ENCODE measurements at places on chromosomes 4 and X.
A peak's percentile ranks its signal among the peaks of the same experiment; 100 is the strongest.

DNA sequence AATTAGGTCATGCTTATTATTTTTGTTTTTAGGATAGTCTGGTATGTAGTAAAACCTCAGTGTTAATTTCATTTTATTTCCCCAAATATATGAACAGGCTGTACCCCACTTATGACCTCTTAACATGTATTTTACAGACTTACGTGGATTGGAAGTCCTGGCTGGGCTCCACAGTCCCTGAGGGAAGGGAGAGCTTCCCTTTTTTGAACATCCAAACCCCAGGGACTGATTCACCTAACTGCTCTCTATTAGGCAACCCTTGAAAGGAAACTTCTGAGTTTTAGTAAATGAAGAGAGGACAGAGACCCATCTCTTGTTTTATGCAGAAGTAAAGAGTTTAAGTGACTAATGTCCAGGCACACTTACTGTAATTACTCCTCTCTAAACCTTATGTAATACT, 233.1 kb upstream of the SPRY1 start:
- DNase-seq: no peak

- DNase-seq: no peak
Observed at GRCh38 chr4:138562544-138562991, 320.4 kb upstream of the SLC7A11 start.

DNA sequence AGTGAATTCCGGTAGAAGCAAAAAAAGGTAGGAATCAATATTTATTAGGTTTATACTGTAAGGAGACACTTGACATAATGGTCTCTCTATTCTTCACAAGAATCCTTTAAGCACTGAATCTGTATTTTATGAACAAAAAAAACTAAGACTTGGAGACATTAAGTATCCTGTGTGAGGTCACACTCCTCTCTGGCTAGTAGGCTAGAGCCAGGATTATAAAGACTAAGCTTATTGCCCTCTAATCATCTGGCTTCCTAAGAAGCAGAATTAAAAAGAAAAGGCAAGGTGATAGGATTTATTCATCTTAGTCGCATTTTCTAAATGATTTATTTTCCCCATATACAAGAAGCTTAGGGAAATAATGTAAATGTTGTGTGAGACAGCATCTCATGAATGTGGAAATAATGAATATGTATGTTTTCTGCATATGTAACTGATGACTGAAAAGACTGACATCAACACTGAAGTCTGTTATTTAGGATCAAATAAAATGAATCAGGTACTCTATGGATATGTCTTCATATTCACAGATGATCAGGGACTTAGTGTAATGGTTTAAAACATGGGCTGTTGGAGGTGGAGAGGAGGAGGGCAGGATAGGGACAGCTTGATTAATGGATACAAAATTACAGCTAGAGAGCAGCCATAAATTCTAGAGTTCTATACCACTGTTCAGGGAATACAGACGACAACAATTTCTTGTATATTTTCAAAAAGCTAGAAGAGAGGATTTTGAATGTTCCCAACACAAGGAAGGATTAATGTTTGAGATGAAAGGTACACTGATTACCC, 30.4 kb upstream of the PRKG2 start:
- no peak for DNase-seq

DNA sequence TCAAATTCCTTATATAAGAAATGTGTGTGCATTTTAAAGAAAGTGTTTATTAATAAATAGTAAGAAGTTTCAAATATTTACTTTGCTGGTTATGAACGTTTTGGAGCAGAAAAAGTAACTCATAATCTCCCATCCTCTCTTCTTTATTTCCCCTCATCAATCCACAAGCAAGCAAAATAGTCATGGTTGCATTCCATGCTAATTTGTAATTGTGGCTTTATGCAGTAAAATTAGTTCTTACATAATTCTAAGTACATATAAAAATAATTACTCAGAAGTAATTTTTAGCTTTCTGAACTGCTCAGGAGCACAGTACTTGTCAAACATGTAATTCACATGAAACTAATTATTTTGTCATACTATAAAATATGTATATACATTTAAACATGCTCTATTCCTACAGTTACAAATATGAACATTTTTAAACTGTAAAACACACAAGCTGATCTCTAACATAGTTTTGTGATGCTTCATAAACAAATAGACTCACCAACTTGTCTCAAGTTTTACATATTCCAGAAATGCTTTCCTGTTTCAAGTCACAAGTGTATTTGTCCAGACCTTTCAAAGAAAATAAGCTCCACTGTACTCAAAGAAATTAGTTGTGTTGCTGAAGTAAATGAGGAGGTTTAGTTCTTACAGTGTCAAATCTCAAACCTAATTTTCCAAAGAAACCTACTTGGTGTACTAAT, 218.9 kb downstream of the PABPC4L start:
- no peak for DNase-seq

GRCh38 chr4:81850701-81851100, 379.0 kb upstream of the RASGEF1B start:
- DNase-seq: no peak

DNA sequence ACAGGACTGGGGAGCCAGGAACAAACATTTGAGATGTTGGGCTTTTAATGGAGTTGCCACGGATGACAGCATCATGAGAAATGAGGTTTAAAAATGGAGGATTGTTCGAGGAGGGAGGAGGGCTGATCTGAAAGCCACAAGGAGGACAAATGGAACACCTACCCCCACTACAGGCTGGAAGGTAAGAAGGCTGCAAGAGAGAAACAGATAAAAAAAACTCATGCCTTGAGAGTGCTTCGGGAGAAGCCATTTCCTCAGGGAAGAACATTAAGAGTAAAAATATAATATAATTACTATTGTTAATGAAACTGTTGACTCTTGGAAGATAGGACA, 119.5 kb upstream of the MAP9 start:
- DNase-seq: no peak

GRCh38 chrX:108945883-108946523, 209.6 kb upstream of the IRS4 start:
- no peak for DNase-seq

DNA sequence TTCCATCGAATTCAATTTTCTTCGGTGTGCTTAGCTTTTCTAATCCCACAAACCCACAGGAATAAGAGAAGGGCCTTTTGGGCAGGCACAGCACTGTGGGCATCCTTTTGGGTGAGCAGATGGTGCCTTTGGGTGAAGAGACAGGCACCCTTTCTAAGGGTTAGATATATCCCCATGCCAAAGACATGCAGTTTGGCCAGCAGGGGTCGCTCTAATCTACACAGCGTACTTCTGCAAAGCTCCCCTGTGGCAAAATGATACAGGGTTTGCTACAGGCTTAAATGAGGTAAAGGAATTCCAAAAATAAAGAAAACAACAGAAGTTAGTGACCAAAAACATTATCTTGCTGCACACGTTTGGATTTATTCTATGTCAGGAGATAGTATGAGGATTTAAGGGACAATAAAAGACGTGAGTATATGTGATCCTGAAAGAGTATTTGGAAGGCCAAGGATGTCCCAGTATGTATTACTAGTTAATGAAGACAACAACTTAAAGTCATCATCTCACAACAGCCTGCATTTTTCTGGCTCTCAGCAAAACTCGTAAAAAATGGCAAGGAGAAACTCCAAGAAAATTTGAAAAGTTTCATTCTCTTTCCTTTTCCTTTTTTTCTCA, 49.5 kb downstream of the PHEX start:
- DNase-seq: peak; percentile 67

DNA sequence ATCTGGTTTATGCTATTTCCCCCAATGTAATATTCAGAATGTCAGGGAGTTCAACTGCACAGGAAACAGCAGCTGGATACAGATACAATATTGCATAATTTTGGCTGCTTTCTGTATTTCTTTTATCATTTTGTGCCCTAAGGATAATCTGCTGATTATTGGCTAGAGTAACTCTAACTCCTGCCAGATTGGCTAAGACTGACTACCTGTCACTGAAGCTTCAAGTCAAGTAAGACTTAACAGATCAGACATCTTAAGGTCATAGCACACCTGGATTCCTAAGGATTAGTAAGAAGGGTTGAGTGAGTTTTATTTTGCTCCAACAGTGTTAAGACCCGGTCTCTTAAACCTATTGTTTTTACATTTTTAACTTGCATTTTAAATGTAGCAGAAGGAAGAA, 136.8 kb downstream of the KLF8 start:
- DNase-seq: no peak

GRCh38 chr4:170229006-170229405, 139.2 kb upstream of the AADAT start:
- DNase-seq: no peak

- DNase-seq: peak; percentile 5
Observed at GRCh38 chr4:8587469-8588195, 4.9 kb upstream of the CPZ start.

GRCh38 chrX:18983666-18984380, at the start of gene PHKA2:
Gene PHKA2 (minus strand): TSS chrX:18984114. CDS start chrX:18983932, 182 bp downstream.
- peak; percentile 58 for DNase-seq

DNA sequence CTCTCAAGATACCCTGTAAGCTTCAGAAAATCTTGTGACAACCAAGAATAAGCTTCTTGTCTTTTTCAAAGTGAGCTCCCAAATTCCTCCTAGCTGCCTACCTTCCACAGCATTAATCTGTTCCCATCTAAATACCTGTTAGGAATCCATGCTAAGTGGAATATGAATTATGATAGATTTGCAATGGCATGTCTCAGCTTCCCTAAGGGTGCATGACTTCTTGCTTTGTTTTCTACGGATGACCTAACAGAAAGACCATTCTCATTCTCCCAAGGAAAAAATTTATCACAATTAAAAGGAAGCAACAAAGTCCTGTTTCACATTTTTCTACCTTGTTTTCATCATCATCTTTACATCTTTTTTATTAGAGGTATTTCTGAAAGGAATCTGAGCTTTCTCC, 532.7 kb downstream of the GRXCR1 start:
- DNase-seq: no peak

- no peak for DNase-seq
Observed at GRCh38 chrX:17495052-17495451, 120.1 kb downstream of the NHS start.

DNA sequence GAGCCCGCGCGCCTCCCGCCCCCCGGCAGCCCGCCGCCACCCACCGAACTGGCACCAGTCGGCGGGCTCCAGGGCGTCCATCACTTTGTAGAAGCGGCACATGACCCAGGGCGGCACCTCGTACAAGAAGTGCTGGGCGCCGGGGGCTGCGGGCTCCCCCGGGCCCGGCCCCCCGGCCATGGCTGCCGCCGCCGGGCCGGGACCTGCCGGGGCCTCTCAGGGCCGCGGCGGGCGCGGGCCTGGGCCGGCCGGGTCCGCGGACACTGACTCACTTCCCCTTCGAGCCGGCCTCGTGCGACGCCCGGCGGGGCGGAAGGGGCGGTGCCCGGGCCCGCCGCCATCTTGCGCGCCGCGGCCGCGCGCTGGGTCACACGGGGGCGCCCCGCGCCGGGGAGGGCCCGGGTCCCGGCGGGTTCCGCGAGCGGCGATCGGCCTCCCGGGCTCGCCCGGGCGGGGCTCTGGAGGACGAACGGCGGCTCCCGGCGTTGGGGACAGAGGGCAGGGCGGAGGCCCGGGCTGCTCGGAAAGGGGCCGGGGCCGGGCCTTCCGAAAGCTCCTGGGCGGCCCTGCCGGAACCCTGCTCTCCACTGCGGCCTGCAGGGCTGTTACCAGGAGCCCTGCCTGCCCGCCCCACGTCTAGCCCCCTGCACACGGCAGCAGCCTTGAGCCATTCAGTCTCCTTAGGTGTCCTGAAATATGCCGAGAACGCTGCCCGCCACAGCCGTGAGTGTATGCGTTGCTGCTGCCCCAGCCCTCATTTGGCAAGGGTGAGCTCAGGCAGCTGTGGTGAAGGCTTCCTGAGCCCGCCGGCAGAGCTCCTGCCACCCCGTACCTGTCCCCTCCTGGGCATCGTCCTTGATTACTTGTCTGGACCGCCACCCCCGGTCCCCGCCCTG, at the start of gene IRAK1:
IRAK1 (minus strand) TSS at position 270 of the 896 bp plus-strand sequence; CDS start at position 180, 90 bp downstream.
- peak; percentile 34 for DNase-seq

- DNase-seq: no peak
Observed at GRCh38 chr4:13876940-13877339, 249.4 kb upstream of the BOD1L1 start.

DNA sequence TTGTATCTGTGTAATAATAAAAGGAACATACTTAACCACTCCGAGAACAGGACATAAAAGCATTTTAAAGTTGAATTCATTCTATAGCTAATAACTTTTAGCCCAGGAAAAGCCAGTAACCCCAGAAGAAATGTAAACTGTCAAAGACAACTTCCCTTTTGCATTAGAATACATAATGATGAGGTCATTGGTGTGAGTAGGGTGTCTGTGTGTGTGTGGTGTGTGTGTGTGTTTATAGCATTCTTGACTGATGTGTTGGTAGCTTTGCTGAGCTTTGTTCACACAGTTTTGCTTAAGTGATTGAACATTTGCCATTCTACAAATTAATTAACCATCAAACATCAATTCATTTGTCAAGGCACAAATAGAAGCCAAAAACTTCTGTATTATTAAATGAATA, 559.6 kb downstream of the ARAP2 start:
- no peak for DNase-seq

GRCh38 chr4:77193511-77194102, 36.6 kb downstream of the CCNG2 start:
- peak; percentile 84 for DNase-seq

GRCh38 chrX:149370097-149370496, 135.0 kb downstream of the IDS start:
- DNase-seq: no peak

GRCh38 chrX:91389026-91389425, 45.6 kb upstream of the PABPC5 start:
- no peak for DNase-seq

- peak; percentile 58 for DNase-seq
Observed at GRCh38 chrX:138756234-138756633, 44.7 kb upstream of the FGF13 start.

DNA sequence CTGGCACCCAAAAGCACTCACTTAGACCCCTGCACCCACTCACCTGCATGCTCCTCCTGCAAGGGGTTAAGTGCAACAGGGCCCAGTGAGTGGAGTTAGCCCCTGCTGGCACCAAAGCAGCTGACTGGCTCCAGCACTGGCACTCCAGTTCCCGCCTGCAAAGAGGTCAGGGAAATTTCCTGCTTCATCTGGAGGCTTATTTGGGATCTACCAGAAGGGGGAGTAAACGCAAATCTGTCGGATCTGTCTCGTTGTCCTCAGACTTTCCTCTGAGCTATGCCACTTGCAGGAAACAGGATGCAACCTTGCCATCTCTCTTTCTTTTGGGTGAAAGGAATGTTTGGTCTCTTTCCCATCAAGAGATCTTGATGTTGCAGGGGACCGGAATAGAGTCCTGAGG, 435.6 kb downstream of the PCDH10 start:
- DNase-seq: no peak

GRCh38 chr4:128831531-128832242, 22.2 kb downstream of the JADE1 start:
- no peak for DNase-seq

GRCh38 chr4:150004481-150004880, 73.8 kb upstream of the DCLK2 start:
- DNase-seq: no peak

- no peak for DNase-seq
Observed at GRCh38 chr4:32117693-32118092, 1397.5 kb downstream of the PCDH7 start.

DNA sequence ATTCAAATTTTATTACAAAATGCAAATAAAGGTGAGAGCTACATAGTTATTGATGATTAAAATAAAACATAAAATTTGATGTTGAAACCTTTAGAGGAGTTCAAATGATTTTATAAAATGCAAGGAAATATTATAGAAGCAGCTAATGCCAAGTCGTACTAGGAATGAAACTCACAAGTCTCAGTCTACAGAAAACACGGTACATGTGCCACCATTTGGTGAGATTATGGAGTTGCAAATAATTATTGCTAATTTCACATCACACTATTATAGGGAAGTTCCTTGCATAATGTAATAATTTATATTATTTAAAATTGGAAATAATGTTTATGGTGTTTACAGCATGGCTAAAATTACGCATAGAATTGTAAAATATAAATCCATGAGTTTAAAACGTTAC, 1601.7 kb upstream of the TENM3 start:
- no peak for DNase-seq
